ENCODE measurements at places on chromosomes 1 and 21.

DNA sequence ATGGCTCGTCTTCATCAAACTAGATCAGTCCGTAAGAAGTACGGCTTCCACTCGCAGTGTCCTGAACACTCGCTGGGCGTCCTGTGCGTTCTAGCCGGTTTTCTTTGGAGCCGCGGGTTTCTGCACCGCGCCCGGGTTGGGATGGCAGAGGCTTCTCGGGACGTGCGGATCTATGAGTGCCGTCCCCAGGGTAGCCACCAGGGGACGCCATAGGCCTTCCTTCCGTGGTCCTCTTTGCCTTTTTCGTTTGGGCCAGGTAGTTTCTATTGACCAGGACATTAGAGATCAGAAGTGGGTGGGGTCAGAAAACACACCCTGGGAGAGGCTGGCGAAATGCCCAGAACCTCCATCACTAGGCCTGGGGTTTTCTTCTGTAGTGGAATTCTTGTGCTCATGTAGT lies 273.8 kb downstream of the FAM72C start:
- no peak for DNase-seq

GRCh38 chr1:151710187-151710840 lies 6.3 kb downstream of the CELF3 start:
- DNase-seq = no peak

DNA sequence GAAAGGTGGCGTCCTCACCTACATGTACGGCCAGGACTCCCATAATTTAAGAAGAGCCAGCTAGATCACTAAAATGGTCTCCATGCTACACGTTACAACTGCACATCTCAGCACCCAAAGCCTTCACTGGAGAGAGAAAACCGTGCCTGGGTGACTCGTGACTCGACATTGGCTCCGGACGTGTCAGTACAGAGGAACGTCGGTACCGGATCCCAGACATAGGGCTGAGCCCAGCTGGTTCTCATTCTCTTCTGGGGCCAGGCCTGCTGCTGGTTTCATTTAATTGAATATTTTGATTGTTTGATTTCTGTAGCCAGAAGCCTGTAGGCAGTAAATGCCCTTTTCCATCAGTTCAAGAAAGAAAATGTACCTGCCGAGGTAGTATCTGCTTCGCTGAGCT lies 93.1 kb downstream of the HHIPL2 start:
- DNase-seq = peak; percentile 51

DNA sequence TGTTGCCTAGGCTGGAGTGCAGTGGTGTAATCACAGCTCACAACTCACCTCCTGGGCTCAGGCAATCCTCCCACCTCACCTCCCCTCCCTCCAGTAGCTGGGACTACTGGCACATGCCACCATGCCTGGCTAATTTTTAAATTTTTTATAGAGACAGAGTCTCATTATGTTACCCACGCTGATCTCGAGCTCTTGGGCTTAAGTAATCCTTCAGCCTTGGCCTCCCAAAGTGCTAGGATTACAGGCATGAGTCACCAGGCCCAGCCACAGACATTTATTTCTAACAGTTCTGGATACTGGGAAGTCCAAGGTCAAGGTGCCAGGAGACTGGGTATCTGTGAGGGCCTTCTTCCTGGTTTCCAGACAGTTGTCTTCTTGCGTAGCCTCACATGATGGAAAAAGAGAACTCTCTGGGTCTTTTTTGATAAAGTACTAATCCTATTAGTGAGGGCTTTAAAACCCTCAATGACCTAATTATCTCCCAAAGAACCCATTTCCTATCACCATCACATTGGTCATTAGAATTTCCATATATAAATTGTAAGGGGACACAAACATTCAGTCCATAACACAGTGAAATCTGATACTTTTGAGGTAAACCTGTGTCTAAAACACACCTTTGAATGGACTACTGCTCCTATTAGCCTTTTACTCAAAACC lies 67.9 kb downstream of the PHACTR4 start:
- DNase-seq = no peak

GRCh38 chr1:81678779-81679178 lies 122.0 kb upstream of the ADGRL2 start:
- no peak for DNase-seq

DNA sequence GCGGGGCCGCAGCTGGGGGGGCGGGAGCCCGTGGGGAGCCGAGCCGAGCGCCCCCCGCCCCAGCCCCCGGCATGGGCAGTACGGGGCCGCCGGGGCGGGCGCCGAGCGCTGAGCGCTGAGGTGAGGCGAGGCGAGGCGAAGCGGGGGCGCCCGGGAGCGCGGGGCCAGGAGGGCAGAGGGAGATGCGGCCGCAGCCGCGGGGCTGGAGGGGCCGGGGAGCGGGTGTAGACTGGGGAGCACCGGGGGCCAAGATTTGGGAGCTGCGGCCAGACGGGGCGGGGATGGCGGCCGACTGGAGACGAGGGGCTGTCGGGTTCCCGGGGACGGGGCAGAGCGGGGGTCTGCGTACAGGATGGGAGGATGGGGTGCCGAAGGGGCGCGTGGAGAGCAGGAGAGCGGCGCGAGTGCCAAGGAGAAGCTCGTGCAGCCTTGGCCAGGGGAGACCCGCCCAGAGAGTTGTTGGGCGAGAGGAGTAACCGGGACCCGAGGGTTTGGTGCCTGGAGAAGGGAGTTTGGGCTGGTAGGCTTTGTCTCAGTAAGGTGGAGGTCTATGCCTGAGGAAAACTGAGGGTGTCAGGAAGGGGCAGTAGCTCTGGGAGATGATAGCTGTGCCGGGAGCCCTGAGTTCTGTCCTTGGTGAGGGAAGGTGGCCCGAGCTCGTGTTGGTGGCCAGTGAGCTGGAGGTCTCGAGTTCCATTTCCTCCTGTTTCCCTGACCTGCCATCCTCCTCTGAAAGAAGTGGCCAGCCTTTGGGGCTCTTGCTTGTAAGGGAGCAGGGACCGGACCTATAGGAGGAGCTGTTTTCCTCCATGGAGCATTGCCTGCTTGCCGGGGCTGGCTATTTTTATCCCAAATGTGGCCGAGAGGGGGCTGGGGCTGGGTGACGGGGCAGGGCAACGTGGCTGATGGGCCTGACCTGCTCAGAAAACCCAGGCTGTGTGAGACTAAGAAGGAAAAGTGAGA lies 539 bp downstream of the ATP8B2 start:
- DNase-seq = peak; percentile 87

DNA sequence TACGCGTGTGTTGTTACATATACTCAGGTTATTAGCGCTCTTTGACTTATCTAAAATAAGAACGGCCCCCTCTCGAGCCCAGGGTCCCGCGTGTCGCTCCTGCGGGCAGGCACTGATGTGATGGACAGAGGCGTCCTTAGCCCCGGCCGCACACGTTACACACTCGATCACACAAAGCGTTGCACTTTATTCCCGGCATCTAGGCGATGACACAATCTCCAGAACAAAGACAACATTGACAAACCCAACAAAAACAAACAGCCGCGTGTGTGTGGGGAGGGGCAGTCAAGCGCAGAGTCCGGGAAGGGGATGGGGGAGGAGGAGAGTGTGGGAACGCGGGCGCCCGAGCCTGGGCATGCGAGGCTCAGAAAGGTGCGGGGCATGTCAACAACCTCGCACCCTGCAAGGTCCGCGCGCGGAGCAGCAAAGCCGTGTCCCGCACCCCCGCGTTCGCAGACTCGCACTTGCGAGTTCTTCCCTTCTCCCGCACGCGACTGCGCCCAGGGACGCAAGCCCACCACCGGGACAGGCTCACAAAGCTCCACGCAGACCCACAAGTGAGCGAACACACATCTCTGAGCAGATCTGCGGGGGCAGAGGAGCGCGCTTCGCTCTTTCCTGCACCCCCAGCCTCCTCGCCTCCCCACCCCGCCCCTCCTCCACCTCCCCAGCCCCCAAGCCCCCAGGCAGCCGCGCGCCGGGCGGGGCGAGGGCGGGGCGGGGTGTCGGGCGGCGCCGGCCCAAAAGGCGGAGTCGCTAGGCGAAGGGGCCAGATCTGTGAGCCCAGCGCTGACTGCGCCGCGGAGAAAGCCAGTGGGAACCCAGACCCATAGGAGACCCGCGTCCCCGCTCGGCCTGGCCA lies at the start of gene EFNA1:
Gene EFNA1 (plus strand): TSS at position 772 of the 862 bp plus-strand sequence. CDS start 102 bp downstream, outside the sequence.
- no peak for DNase-seq

DNA sequence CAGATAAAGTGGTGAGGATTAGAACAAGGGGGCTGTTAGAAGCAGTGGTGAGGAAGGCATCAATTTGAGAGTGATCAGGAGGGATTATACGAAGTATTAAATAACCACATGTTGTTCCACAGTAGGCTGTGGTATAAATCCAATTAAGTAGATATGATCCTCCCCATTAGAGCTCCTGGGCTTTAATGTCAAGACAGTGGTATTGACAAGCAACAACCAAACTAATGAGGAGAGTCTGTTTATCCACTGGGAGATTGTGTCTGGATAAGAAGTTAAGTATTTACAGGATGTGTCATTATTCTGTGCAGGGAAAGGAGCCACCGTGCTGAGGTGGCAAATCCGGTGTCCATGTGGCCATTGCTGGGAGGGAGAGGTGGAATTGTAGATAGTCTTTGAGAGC lies 5.8 kb downstream of the ACTN2 start:
- no peak for DNase-seq
